ENCODE measurements at places on chromosomes 3 and 15. TPM values are rescaled to one million over a fixed set of nuclear protein-coding genes. Genes with fewer than 3 reads are reported as not detected.

GRCh38 chr3:152309535-152310307 is 41.0 kb downstream of the MBNL1 start:
- H3K4me1 ChIP-seq, result peaks cover 27% of the 10 kb centered on the region
- no peak overlapping the region for H3K27ac ChIP-seq
- no peak for DNase-seq
- H3K4me3 ChIP-seq, result no peak overlapping the region
- H3K36me3 ChIP-seq, result no peaks in the 10 kb centered on the region

- H3K27me3 ChIP-seq, result no peaks in the 10 kb centered on the region
- H3K4me3 ChIP-seq, result no peak overlapping the region
- H3K36me3 ChIP-seq, result no peaks in the 10 kb centered on the region
Observed at GRCh38 chr3:29240248-29240647, 40.6 kb upstream of the RBMS3 start.

- DNase-seq, result no peak
- H3K4me3 ChIP-seq, result no peak overlapping the region
- H3K27ac ChIP-seq, result no peak overlapping the region
- no peaks in the 10 kb centered on the region for H3K4me1 ChIP-seq
Observed at GRCh38 chr3:167228135-167228534, 152.0 kb downstream of the ZBBX start.

GRCh38 chr3:63089751-63090132 is 188.4 kb upstream of the SYNPR start:
- DNase-seq, result no peak
- H3K4me3 ChIP-seq, result no peak overlapping the region
- H3K4me1 ChIP-seq, result no peaks in the 10 kb centered on the region
- H3K27me3 ChIP-seq, result peaks cover 24% of the 10 kb centered on the region
- H3K36me3 ChIP-seq, result no peaks in the 10 kb centered on the region

GRCh38 chr3:54120657-54121413 is 1.5 kb upstream of the CACNA2D3 start:
- peaks cover 10% of the 10 kb centered on the region for H3K4me1 ChIP-seq
- H3K27me3 ChIP-seq, result peaks cover 86% of the 10 kb centered on the region
- H3K27ac ChIP-seq, result no peak overlapping the region
- H3K36me3 ChIP-seq, result no peaks in the 10 kb centered on the region

- H3K4me3 ChIP-seq, result peak overlapping the region; percentile 11
- peaks cover 99% of the 10 kb centered on the region for H3K27me3 ChIP-seq
- peaks cover 20% of the 10 kb centered on the region for H3K4me1 ChIP-seq
- no peak for DNase-seq
- H3K36me3 ChIP-seq, result peaks cover 6% of the 10 kb centered on the region
- H3K27ac ChIP-seq, result no peak overlapping the region
Observed at GRCh38 chr3:147369231-147369630, 37.1 kb downstream of the ZIC4 start.

DNA sequence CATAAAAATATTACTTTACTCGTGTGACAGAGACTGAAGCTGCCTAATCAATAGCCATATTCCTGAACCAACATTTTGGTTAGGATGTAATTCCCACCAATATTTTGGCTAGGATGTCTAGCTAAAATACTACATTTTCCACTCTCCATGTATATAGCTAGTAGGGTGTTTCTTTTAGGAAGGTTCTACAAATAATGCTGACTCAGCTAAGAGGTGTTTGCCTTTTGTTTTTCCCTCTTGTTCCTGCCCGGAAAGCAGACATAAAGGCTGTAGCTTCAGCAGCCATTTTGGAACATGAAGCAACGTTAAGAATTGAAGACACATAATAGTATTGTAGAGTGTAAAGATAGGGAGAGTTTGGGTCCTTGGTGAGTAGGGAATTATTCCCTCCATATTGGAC is 187.3 kb upstream of the PDZRN3 start:
- H3K27me3 ChIP-seq, result no peaks in the 10 kb centered on the region
- H3K27ac ChIP-seq, result no peak overlapping the region
- no peaks in the 10 kb centered on the region for H3K36me3 ChIP-seq

GRCh38 chr3:122576174-122576940 is 1.1 kb upstream of the PARP15 start:
- peaks cover 3% of the 10 kb centered on the region for H3K36me3 ChIP-seq
- H3K4me1 ChIP-seq, result peaks cover 29% of the 10 kb centered on the region
- H3K4me3 ChIP-seq, result peak overlapping the region; percentile 44
- no peak overlapping the region for H3K27ac ChIP-seq

GRCh38 chr3:120177151-120177550 is 82.9 kb upstream of the GSK3B start:
- H3K4me3 ChIP-seq, result peak overlapping the region; percentile 32
- H3K36me3 ChIP-seq, result no peaks in the 10 kb centered on the region
- H3K4me1 ChIP-seq, result peaks cover 15% of the 10 kb centered on the region
- peak overlapping the region; percentile 88 for H3K27ac ChIP-seq
- DNase-seq, result peak; percentile 12

DNA sequence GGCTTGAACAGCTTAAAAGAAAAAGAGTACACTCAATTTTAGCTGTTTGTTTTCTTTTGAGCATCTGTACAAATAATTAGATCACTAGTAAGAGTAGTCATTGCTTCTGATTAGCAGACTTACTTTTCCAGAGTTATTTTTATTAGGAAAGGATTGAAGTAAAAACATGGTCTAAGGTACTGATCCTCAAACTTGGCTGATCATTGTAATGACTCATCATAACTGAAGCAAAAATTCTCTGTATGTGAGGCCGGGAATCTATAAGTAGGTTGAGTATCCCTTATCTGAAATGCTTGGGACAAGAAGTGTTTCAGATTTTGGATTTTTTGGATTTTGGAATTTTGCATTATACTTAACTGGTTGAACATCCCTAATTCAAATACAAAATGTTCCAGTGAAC is 12.4 kb downstream of the NMD3 start:
- H3K27ac ChIP-seq, result no peak overlapping the region
- peaks cover 10% of the 10 kb centered on the region for H3K36me3 ChIP-seq
- DNase-seq, result no peak

DNA sequence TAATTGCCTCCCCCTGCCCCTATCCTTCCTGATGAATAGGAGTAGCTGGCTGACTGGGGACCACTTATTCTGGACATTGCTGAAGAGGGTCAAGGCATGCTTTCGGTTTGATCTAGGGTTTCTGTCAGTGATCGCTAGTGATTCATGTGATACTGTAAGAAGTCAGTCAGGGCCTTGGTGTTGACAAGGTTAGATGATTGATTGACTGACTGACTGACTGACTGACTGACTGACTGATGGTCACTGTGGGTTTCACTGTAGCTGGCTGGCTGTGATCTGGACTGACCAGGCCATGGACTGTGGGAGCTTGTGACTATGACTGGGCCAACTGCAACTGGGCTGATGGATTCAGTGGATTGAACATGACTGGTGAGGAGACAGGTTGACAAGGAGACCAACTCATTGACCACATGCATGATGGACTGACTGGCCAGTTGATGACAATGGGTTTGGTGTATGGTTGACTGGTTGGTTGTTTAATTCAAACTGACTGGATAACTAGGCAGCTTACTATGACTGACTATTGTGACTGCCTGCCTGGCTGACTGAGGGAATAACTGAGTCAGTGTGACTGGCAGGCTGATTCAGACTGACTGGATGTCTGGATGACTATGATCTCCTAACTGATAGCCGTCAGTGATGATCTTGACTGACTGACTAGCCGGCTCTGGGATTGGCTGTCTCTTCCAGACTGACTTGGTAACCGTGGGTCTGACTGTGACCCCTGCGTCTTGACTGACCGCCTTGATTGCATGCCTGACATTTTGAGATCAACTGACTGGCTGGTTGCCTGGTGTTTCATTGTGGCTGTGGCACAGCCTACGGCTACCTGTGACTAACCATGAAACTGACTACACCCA is 509.9 kb downstream of the SHQ1 start:
- no peak overlapping the region for H3K27ac ChIP-seq
- peaks cover 8% of the 10 kb centered on the region for H3K27me3 ChIP-seq
- H3K36me3 ChIP-seq, result no peaks in the 10 kb centered on the region

GRCh38 chr15:63440756-63441155 is 59.1 kb upstream of the CA12 start:
- H3K27ac ChIP-seq, result no peak overlapping the region
- no peak overlapping the region for H3K4me3 ChIP-seq
- DNase-seq, result no peak
- H3K27me3 ChIP-seq, result no peaks in the 10 kb centered on the region

- no peak overlapping the region for H3K27ac ChIP-seq
- no peaks in the 10 kb centered on the region for H3K36me3 ChIP-seq
- peak overlapping the region; percentile 88 for H3K4me3 ChIP-seq
- H3K27me3 ChIP-seq, result peaks cover 14% of the 10 kb centered on the region
- peak; percentile 28 for DNase-seq
- no peaks in the 10 kb centered on the region for H3K4me1 ChIP-seq
Observed at GRCh38 chr15:24848050-24848449, 106.7 kb upstream of the SNRPN start.

DNA sequence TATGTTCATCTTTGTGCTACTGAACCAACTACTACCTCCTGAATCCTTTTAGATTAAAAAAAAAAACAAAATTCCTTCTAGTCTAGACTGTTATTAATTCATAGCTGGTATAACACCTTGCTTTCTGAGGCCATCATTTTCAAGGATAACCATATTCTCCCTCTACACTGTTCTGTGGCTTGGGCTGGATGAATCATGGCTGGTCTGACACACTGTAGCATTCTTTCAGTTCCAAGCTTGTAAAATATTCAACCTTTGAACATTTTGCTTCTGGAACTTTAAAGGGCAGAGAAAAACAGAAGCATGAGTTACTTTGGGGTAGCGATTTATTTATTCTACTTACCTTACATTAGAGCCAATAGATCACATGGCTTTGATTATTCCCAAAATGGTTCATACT is 7.6 kb downstream of the HSPBAP1 start:
- DNase-seq, result no peak
- no peaks in the 10 kb centered on the region for H3K4me1 ChIP-seq
- H3K36me3 ChIP-seq, result peaks cover 12% of the 10 kb centered on the region
- no peak overlapping the region for H3K4me3 ChIP-seq

DNA sequence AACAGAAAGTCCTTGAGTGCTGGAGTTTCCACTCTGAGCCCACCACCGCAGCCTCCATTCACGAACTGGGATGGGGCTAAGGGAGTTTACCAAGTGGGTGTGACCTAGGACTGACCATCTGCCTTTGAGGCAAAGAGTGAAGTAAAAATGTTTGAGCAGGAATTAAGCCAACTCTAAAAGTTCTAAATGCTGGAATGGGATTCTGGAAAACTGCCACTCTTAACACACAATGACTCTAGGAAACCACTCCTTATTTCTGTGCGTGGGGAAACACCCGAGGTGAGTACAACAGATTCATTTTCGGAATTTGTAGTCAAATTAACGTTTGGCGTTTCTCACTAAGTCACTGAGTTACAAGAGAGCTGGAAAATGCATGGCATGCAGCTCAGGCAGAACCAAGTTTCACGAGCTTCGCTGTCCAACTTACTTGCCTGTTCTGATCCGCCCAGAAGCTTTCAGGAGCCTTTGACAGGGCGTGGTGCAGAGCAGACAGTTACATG is 31.6 kb downstream of the ISL2 start:
- no peak for DNase-seq
- H3K36me3 ChIP-seq, result no peaks in the 10 kb centered on the region
- H3K4me3 ChIP-seq, result no peak overlapping the region

- H3K27me3 ChIP-seq, result no peaks in the 10 kb centered on the region
- no peaks in the 10 kb centered on the region for H3K36me3 ChIP-seq
- no peak overlapping the region for H3K27ac ChIP-seq
- H3K4me1 ChIP-seq, result peaks cover 30% of the 10 kb centered on the region
- H3K4me3 ChIP-seq, result peak overlapping the region; percentile 96
Observed at GRCh38 chr3:173583496-173583895, 186.0 kb downstream of the NLGN1 start.

DNA sequence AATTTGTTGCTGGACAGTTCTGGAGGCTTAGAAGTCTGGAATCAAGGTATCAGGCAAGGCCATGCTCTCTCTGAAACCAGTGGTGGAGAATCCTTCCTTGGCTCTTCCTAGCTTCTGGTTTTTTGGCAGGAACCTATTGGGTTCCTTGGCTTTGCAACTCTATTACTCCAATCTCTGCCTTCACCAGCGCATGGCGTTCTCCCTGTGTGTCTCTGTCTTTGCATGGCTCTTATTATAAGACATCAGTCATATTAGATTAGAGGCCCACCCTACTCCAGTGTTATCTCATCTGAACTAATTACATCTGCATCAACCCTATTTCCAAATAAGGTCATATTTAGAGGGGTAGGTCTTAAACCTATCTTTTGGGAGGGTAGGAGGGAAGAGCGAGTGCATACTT is 358.1 kb upstream of the RARB start:
- H3K36me3 ChIP-seq, result no peaks in the 10 kb centered on the region
- H3K27ac ChIP-seq, result no peak overlapping the region
- no peaks in the 10 kb centered on the region for H3K27me3 ChIP-seq
- no peak overlapping the region for H3K4me3 ChIP-seq

DNA sequence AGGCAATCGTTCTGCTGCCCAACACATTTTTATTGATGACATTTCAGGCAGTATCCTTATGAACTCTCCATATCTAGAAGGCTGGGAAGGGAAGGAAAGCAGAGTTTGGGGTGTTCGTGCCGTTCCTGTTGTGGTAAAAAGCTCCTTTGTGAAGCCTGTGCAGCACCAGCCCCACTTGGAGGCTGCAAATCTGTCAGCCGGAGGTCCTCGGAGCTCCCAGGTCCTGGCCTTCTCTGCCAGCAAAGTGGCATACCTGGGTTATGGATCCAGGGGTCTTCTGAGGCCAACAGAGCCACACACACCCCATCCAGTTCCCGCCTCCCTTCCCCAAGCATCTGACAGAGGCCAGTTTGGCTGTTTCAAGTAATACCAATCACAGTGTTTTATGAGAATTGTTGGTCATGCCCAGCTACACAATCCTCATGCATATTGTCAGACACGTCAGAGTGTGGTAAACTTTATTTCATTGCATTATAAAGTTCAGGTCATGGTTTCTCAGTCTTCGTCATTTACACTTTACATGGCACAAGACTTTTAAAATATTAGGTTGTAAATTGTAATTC is 15.9 kb upstream of the USP3 start:
- no peaks in the 10 kb centered on the region for H3K36me3 ChIP-seq
- H3K4me1 ChIP-seq, result peaks cover 33% of the 10 kb centered on the region
- H3K4me3 ChIP-seq, result no peak overlapping the region
- no peaks in the 10 kb centered on the region for H3K27me3 ChIP-seq

- DNase-seq, result peak; percentile 60
- peak overlapping the region; percentile 86 for H3K4me3 ChIP-seq
- peak overlapping the region; percentile 91 for H3K27ac ChIP-seq
- no peaks in the 10 kb centered on the region for H3K36me3 ChIP-seq
- H3K27me3 ChIP-seq, result no peaks in the 10 kb centered on the region
Observed at GRCh38 chr3:33658991-33659848, 58.8 kb downstream of the CLASP2 start.

- H3K27ac ChIP-seq, result no peak overlapping the region
- no peaks in the 10 kb centered on the region for H3K36me3 ChIP-seq
- H3K27me3 ChIP-seq, result no peaks in the 10 kb centered on the region
- H3K4me3 ChIP-seq, result no peak overlapping the region
- H3K4me1 ChIP-seq, result peaks cover 7% of the 10 kb centered on the region
Observed at GRCh38 chr3:108042300-108042699, 48.5 kb downstream of the CD47 start.

- H3K4me3 ChIP-seq, result no peak overlapping the region
- DNase-seq, result no peak
- H3K4me1 ChIP-seq, result peaks cover 5% of the 10 kb centered on the region
Observed at GRCh38 chr3:45317710-45318109, 70.7 kb upstream of the LARS2 start.

DUSP7 gene
- 24.2 TPM for total RNA-seq

LEKR1 gene
- total RNA-seq, result 1.8 TPM

XXYLT1 gene
- total RNA-seq, result 41.2 TPM

GCSAM gene
- not detected for total RNA-seq

CPLX3 gene
- not detected for total RNA-seq

ITIH1 gene
- total RNA-seq, result not detected

VIPR1 gene
- not detected for total RNA-seq

FBXW12 gene
- total RNA-seq, result 0.44 TPM

CYP1A2 gene
- total RNA-seq, result not detected

TICRR gene
- total RNA-seq, result 44.9 TPM

Data from neural crest cell (in vitro differentiated cells).